ENCODE measurements at places on chromosomes 4 and X. TPM values are rescaled to one million over a fixed set of nuclear protein-coding genes. Genes with fewer than 3 reads are reported as not detected.

GRCh38 chr4:162499478-162499877 lies 335.7 kb upstream of the FSTL5 start:
- DNase-seq, result no peak
- peaks cover 2% of the 10 kb centered on the region for H3K27me3 ChIP-seq
- no peaks in the 10 kb centered on the region for H3K4me1 ChIP-seq
- no peaks in the 10 kb centered on the region for H3K36me3 ChIP-seq
- no peak overlapping the region for H3K4me3 ChIP-seq

GRCh38 chr4:161249779-161250440 lies 913.9 kb downstream of the FSTL5 start:
- DNase-seq, result no peak
- H3K27ac ChIP-seq, result no peak overlapping the region
- H3K4me3 ChIP-seq, result no peak overlapping the region
- H3K4me1 ChIP-seq, result no peaks in the 10 kb centered on the region
- H3K36me3 ChIP-seq, result no peaks in the 10 kb centered on the region

DNA sequence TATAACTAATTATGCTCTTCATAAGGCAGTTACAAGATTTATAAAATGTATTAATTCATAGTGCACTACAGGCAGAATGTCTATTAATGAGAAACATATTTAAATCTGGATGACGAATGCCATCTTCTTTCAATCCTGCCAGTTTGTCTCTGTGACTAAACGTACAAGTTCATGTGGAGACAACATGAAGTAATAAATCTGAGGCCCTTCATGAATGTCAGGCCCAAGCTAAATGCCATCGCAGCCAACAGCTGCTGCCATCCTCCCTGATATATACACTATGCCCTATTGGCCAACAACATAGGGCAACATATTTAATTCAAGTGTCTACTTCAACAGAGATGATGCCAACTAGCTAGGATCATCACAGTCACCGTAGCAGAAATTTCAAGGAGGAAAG lies 43.7 kb downstream of the TSPAN5 start:
- H3K4me1 ChIP-seq, result no peaks in the 10 kb centered on the region
- H3K36me3 ChIP-seq, result no peaks in the 10 kb centered on the region
- DNase-seq, result no peak
- no peak overlapping the region for H3K27ac ChIP-seq
- no peaks in the 10 kb centered on the region for H3K27me3 ChIP-seq

PLS3 gene
- polyA plus RNA-seq, result 70.8 TPM

DNA sequence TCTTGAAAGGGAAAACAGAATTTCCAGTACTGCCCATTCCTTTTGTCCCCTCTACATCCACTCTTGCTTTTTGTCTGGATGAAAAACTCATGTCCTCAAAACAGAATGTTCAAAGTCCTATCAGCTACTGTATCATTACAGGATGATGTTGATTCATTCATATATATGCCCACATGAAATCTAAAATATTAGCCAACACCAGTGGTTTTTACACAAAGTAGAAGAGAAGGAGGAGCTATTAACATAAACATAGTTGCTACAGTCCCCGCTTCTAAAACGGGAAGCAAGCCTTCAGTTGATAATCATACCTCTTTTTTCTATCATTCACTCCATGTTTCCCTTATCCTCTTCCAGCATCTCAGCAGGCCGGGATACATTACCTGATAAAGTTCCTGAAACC lies 7.7 kb upstream of the THOC2 start:
- peaks cover 16% of the 10 kb centered on the region for H3K4me1 ChIP-seq
- DNase-seq, result no peak
- no peaks in the 10 kb centered on the region for H3K36me3 ChIP-seq
- no peaks in the 10 kb centered on the region for H3K27me3 ChIP-seq

GRCh38 chr4:156193800-156194199 lies 240.1 kb upstream of the CTSO start:
- no peak for DNase-seq
- no peak overlapping the region for H3K27ac ChIP-seq
- no peaks in the 10 kb centered on the region for H3K4me1 ChIP-seq
- H3K27me3 ChIP-seq, result no peaks in the 10 kb centered on the region

GRCh38 chrX:49166914-49167739 lies 4.6 kb downstream of the MAGIX start:
- no peak for DNase-seq
- no peaks in the 10 kb centered on the region for H3K27me3 ChIP-seq
- peaks cover 20% of the 10 kb centered on the region for H3K4me1 ChIP-seq
- peak overlapping the region; percentile 31 for H3K4me3 ChIP-seq

DNA sequence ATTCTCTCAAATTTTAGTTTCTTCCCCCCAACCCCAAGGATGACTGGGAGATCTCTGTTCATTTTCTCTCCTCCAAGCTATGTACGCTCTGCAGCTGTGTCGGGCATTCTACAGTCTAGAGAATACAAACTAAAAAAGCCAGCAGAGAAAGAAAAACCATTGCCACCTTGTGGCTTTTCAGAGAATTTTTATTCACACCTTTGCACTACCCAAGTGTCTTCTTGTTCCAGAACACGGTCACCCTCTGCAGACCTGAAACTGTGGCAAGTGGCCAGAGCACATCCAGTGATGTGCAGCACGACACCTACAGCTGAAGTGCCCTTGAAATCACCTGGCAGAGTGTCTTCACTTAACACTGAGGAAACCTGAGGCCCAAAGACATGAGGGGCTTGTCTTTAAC lies 68.6 kb downstream of the CHST7 start:
- H3K27me3 ChIP-seq, result no peaks in the 10 kb centered on the region
- no peaks in the 10 kb centered on the region for H3K36me3 ChIP-seq
- H3K4me1 ChIP-seq, result no peaks in the 10 kb centered on the region

NPY2R gene
- 1.8 TPM for polyA plus RNA-seq

DNA sequence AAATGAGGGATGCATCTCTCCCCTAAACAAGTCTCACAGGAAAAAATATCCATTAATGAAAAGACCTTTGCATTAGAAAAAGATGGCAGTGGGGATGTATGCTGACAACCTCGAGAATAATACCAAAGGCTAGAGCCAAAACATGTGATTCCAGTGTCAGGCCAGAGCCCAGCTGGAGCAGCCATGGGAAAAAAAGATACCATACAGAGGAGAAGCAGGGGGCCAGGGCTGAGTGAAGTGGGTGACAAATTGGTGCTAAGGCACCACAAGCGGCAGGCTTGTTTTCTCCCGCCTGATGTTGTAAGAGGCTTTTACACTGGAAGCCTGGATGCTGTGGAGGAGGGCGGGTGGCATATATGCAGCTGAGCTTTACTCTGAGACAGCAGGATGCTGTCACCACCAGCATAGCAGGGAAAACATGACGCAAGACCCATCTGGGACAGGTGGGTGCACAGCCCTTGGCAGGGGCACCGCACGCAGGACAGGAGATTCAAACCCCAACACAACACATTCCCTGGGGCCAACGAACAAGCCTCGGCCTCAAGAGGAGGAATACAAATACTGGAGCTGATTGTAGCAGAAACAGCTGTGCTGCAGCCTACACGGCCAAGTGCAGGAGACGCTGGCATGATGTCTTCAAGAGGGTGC lies 91.9 kb downstream of the TSPAN5 start:
- no peak for DNase-seq
- no peak overlapping the region for H3K27ac ChIP-seq
- H3K36me3 ChIP-seq, result no peaks in the 10 kb centered on the region
- no peak overlapping the region for H3K4me3 ChIP-seq
- H3K4me1 ChIP-seq, result peaks cover 3% of the 10 kb centered on the region

FAM184B gene
- polyA plus RNA-seq, result 0.04 TPM

- H3K36me3 ChIP-seq, result no peaks in the 10 kb centered on the region
- peak within 1 kb of the TSS; percentile 92 for H3K4me3 ChIP-seq
- peak; percentile 81 for DNase-seq
- peak within 1 kb of the TSS; percentile 92 for H3K27ac ChIP-seq
- H3K4me1 ChIP-seq, result peaks cover 4% of the 10 kb centered on the region
- H3K27me3 ChIP-seq, result no peaks in the 10 kb centered on the region
Observed at GRCh38 chrX:13688958-13689740, at the start of gene RAB9A. Gene RAB9A, plus strand, starts transcription at chrX:13689128. Its CDS starts 19,619 bp downstream, at chrX:13708747.

SMIM14 gene
- 21.6 TPM for polyA plus RNA-seq

POU3F4 gene
- not detected for polyA plus RNA-seq

- peaks cover 6% of the 10 kb centered on the region for H3K36me3 ChIP-seq
- no peak for DNase-seq
- H3K27me3 ChIP-seq, result no peaks in the 10 kb centered on the region
- no peak overlapping the region for H3K27ac ChIP-seq
Observed at GRCh38 chrX:13655674-13656073, 2.7 kb downstream of the TCEANC start.

GRCh38 chr4:39524161-39524957 lies 2.9 kb downstream of the UGDH start:
- no peaks in the 10 kb centered on the region for H3K27me3 ChIP-seq
- no peak overlapping the region for H3K4me3 ChIP-seq
- no peak for DNase-seq
- H3K27ac ChIP-seq, result no peak overlapping the region
- peaks cover 15% of the 10 kb centered on the region for H3K4me1 ChIP-seq

GRCh38 chr4:80507077-80507476 lies 171.5 kb downstream of the CFAP299 start:
- H3K4me3 ChIP-seq, result no peak overlapping the region
- H3K4me1 ChIP-seq, result no peaks in the 10 kb centered on the region
- H3K36me3 ChIP-seq, result no peaks in the 10 kb centered on the region
- no peak overlapping the region for H3K27ac ChIP-seq
- DNase-seq, result no peak

PARM1 gene
- 38.2 TPM for polyA plus RNA-seq

GRCh38 chr4:101730291-101731117 lies 60.0 kb upstream of the BANK1 start:
- H3K36me3 ChIP-seq, result no peaks in the 10 kb centered on the region
- no peaks in the 10 kb centered on the region for H3K27me3 ChIP-seq
- H3K4me3 ChIP-seq, result no peak overlapping the region
- H3K27ac ChIP-seq, result no peak overlapping the region
- H3K4me1 ChIP-seq, result no peaks in the 10 kb centered on the region

GRCh38 chrX:24260842-24261550 lies 52.9 kb downstream of the SUPT20HL2 start:
- H3K36me3 ChIP-seq, result no peaks in the 10 kb centered on the region
- no peaks in the 10 kb centered on the region for H3K27me3 ChIP-seq
- H3K4me3 ChIP-seq, result no peak overlapping the region
- peak overlapping the region; percentile 74 for H3K27ac ChIP-seq
- peaks cover 11% of the 10 kb centered on the region for H3K4me1 ChIP-seq

- H3K4me3 ChIP-seq, result no peak overlapping the region
- H3K4me1 ChIP-seq, result no peaks in the 10 kb centered on the region
- no peak for DNase-seq
- H3K36me3 ChIP-seq, result no peaks in the 10 kb centered on the region
- no peaks in the 10 kb centered on the region for H3K27me3 ChIP-seq
Observed at GRCh38 chr4:30450474-30450873, 269.7 kb upstream of the PCDH7 start.

GRCh38 chrX:136047969-136048368 lies 62.7 kb downstream of the SLC9A6 start:
- no peak overlapping the region for H3K27ac ChIP-seq
- no peaks in the 10 kb centered on the region for H3K27me3 ChIP-seq
- no peak overlapping the region for H3K4me3 ChIP-seq
- H3K4me1 ChIP-seq, result no peaks in the 10 kb centered on the region
- H3K36me3 ChIP-seq, result no peaks in the 10 kb centered on the region
- no peak for DNase-seq

- H3K4me3 ChIP-seq, result no peak overlapping the region
- H3K4me1 ChIP-seq, result no peaks in the 10 kb centered on the region
- no peak overlapping the region for H3K27ac ChIP-seq
- no peaks in the 10 kb centered on the region for H3K27me3 ChIP-seq
Observed at GRCh38 chr4:60655356-60655755, 544.8 kb upstream of the ADGRL3 start.

GRCh38 chr4:23986270-23986669 lies 96.4 kb upstream of the PPARGC1A start:
- no peak overlapping the region for H3K4me3 ChIP-seq
- DNase-seq, result no peak
- no peak overlapping the region for H3K27ac ChIP-seq
- no peaks in the 10 kb centered on the region for H3K36me3 ChIP-seq
- no peaks in the 10 kb centered on the region for H3K4me1 ChIP-seq

TAF9B gene
- 19.1 TPM for polyA plus RNA-seq

DNA sequence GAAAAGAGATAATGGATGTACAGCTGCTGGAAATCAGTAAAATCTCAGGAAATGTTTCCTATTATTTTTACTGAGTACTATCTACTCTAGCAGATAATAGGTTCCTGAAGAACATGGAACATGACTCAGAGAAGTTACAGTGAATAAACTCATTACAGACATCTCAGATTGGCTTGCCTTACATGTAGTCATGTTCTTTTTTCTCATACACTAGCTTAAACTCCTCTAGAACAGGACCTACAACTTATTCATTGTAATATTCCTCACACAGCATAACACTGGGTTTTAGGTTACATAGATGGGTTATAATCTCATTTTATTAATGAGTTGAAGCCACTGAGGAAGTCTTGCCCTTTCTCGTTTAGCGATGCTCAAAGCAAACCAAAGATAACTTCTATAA lies 86.9 kb upstream of the BMP2K start:
- H3K4me1 ChIP-seq, result peaks cover 34% of the 10 kb centered on the region
- no peaks in the 10 kb centered on the region for H3K27me3 ChIP-seq
- H3K36me3 ChIP-seq, result no peaks in the 10 kb centered on the region
- peak overlapping the region; percentile 46 for H3K27ac ChIP-seq
- DNase-seq, result no peak

- no peak for DNase-seq
- no peaks in the 10 kb centered on the region for H3K27me3 ChIP-seq
- no peak overlapping the region for H3K27ac ChIP-seq
- no peaks in the 10 kb centered on the region for H3K36me3 ChIP-seq
Observed at GRCh38 chr4:162681212-162681611, 485.5 kb downstream of the NAF1 start.

GRCh38 chr4:138070816-138071215 lies 171.3 kb downstream of the SLC7A11 start:
- no peaks in the 10 kb centered on the region for H3K27me3 ChIP-seq
- no peak for DNase-seq
- H3K4me1 ChIP-seq, result no peaks in the 10 kb centered on the region
- no peaks in the 10 kb centered on the region for H3K36me3 ChIP-seq
- H3K27ac ChIP-seq, result no peak overlapping the region

DNA sequence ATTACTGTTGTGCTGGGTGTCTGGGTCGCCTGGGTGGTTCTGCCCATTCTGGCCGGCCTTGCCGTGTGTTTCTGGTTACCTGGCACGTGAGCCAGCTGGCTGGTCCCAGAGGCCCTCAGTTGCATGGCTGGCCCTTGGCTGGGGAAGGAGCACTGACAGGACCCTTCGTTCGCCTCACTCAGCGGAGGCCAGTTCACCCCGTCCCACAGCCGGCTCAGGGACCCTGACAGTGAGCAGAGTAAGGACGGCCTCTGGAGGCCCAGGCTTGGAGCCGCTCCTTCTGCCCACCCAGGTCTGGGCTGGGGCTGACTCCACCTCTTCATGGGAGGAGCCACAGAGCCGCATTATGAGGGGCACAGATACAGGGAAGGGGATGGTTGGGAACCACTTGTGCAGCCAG lies 20.3 kb upstream of the HGFAC start:
- no peaks in the 10 kb centered on the region for H3K27me3 ChIP-seq
- H3K27ac ChIP-seq, result no peak overlapping the region
- no peaks in the 10 kb centered on the region for H3K4me1 ChIP-seq
- peaks cover 70% of the 10 kb centered on the region for H3K36me3 ChIP-seq

GRCh38 chrX:30930143-30930542 lies 41.1 kb upstream of the TAB3 start:
- DNase-seq, result no peak
- no peak overlapping the region for H3K27ac ChIP-seq
- peaks cover 6% of the 10 kb centered on the region for H3K4me1 ChIP-seq
- no peak overlapping the region for H3K4me3 ChIP-seq
- no peaks in the 10 kb centered on the region for H3K27me3 ChIP-seq
- H3K36me3 ChIP-seq, result no peaks in the 10 kb centered on the region

GRCh38 chrX:29299684-29300083 lies 712.4 kb downstream of the IL1RAPL1 start:
- no peak overlapping the region for H3K4me3 ChIP-seq
- H3K36me3 ChIP-seq, result no peaks in the 10 kb centered on the region
- H3K27ac ChIP-seq, result no peak overlapping the region
- H3K27me3 ChIP-seq, result no peaks in the 10 kb centered on the region
- DNase-seq, result no peak

GRCh38 chr4:103044183-103044582 lies 24.7 kb upstream of the SLC9B1 start:
- no peak overlapping the region for H3K4me3 ChIP-seq
- no peak overlapping the region for H3K27ac ChIP-seq
- DNase-seq, result no peak

Data from large intestine (tissue), 12 donors.